ENCODE measurements at places on chromosomes 4 and X.

DNA sequence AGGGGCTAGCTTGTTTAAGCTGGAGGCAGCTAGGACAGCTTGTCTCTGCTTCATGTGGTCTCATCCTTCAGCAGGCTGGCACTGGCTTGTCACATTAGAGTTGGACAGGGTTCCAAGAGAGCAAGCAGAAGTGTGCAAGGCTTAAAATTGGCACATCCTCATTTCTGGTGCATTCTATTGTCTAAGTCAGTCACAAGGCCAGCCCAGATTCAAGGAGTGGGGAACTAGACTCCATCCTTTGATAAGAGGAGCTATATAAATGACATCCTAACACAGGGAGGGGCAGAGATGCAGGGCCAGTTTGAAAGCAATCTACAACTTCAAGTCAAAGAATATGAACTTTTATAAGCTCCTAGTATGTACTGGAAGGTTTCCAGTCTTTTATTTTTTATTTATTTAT, 313.2 kb downstream of the PTTG2 start:
- no peak for DNase-seq

DNA sequence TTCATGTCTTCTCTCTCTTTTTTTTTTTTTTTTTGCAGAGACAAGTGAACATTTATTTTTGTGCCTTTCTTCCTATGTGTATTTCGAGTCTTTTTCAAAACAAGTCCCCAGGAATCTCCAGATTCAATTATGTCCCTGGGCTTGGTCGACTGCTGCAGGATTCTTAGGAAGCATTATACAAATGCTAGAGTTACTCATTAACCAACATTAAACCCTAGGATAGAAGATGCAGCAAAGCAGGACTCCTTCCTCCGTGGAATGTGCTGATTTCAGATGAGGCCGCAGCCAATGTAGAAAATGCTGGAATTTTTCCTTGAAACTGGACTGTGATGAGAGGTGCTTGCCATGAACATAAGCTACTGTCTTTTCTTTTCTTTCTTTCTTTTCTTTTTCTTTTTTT, 3.4 kb downstream of the ZNF81 start:
- DNase-seq: no peak

GRCh38 chr4:10753336-10753735, 68.8 kb upstream of the CLNK start:
- no peak for DNase-seq

- no peak for DNase-seq
Observed at GRCh38 chr4:14652522-14652921, 349.8 kb upstream of the CPEB2 start.

DNA sequence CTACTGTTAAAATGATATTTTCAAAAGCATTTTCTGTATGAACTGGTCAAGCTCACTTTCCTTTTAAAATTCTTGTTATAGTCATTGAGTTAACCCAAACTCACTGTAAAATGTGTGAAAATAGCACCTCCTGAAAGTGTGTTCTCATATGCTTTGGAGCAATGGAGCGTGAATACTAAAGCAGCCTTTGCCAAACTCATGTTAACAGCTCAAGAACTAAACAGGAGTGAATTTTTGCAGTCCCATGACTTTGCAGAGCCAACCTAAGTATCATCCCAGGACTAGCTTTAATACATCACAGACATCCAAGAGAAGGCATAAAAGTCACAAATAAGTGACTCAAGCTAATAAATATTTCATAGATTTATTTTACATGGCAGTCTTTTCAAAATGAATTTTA, 2.3 kb downstream of the AMMECR1 start:
- no peak for DNase-seq

- DNase-seq: no peak
Observed at GRCh38 chr4:89489338-89489771, 181.8 kb upstream of the GPRIN3 start.

GRCh38 chr4:98838977-98839618, 89.8 kb downstream of the EIF4E start:
- DNase-seq: no peak

- no peak for DNase-seq
Observed at GRCh38 chrX:56762220-56762619, 33.2 kb downstream of the NBDY start.

GRCh38 chrX:49175435-49176274, 4.0 kb downstream of the PLP2 start:
- DNase-seq: no peak

GRCh38 chrX:21875013-21875412, 19.2 kb downstream of the YY2 start:
- no peak for DNase-seq
